ENCODE measurements at places on chromosomes 4 and X. TPM values are rescaled to one million over a fixed set of nuclear protein-coding genes. Genes with fewer than 3 reads are reported as not detected.

DNA sequence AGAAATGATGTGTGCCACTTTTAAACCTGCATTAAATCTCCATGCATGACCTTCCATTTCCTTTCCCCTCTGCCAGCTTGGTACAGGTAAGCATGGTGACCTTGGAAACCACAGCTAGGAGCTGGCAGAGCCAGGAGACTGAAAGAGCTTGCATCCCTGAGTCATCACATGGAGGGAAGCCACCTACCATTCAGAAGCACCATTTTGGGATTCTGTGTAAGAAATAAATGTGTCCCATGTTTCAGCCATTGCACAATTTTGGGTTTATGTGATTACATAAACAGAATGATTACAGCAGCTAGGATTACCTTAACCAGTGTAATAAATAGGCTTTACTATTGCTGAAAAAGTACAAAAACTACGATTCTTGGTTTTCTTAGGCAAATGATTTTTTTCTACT, 17.3 kb upstream of the CCDC149 start:
- DNase-seq, result no peak
- H3K27me3 ChIP-seq, result peaks cover 10% of the 10 kb centered on the region
- no peak overlapping the region for H3K27ac ChIP-seq
- no peaks in the 10 kb centered on the region for H3K4me1 ChIP-seq
- no peaks in the 10 kb centered on the region for H3K36me3 ChIP-seq

GRCh38 chr4:5921981-5922380, 29.1 kb upstream of the CRMP1 start:
- no peak overlapping the region for H3K27ac ChIP-seq
- no peak for DNase-seq
- H3K36me3 ChIP-seq, result no peaks in the 10 kb centered on the region
- no peaks in the 10 kb centered on the region for H3K4me1 ChIP-seq
- H3K27me3 ChIP-seq, result peaks cover 4% of the 10 kb centered on the region

GRCh38 chr4:98510757-98511517, 147.5 kb downstream of the TSPAN5 start:
- H3K27me3 ChIP-seq, result no peaks in the 10 kb centered on the region
- DNase-seq, result no peak
- peaks cover 35% of the 10 kb centered on the region for H3K4me1 ChIP-seq
- no peak overlapping the region for H3K4me3 ChIP-seq

DNA sequence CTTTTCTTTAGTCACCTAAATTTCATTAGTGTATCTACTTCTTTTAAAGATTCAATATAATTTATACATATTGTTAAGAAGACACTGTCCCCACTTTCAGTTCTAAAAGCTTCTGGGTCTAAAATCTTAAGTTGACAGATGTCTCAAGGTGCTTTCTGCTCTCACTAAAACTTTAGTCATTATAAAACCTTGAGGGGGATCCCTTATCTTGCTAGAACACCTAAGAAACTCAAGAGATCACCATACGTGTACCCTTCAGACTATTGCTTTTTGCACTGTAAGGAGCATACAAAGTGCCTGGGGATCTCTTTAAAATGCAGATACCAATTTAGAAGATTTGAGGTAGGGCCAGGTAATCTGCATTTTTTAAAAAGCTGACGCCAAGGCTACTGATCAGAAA, 30.1 kb downstream of the CYBB start:
- H3K4me1 ChIP-seq, result no peaks in the 10 kb centered on the region
- no peak overlapping the region for H3K27ac ChIP-seq
- H3K4me3 ChIP-seq, result no peak overlapping the region
- DNase-seq, result no peak

DNA sequence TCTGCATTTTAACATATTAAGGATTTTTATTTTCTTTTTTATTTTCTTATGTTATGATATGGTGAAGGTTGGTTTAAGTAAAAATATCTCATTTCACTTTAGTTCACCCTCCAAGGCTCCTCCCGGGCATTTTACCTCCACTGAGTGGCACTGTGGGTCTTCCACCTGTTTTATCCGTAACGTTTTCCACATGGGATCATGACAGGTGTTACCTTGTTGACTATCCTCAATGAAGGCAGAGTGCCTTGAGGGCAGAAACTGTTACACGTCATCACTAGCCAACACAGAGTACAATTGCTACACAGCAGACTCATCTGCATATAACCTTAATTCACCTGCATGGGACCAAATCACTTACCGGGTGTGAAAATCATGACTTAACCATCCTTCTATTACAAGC, 105.8 kb downstream of the GEMIN8 start:
- H3K27ac ChIP-seq, result no peak overlapping the region
- H3K4me3 ChIP-seq, result no peak overlapping the region
- DNase-seq, result peak; percentile 1
- no peaks in the 10 kb centered on the region for H3K27me3 ChIP-seq
- no peaks in the 10 kb centered on the region for H3K4me1 ChIP-seq

- no peak overlapping the region for H3K27ac ChIP-seq
- H3K36me3 ChIP-seq, result no peaks in the 10 kb centered on the region
- DNase-seq, result no peak
- no peak overlapping the region for H3K4me3 ChIP-seq
- no peaks in the 10 kb centered on the region for H3K4me1 ChIP-seq
Observed at GRCh38 chrX:51798701-51799100, 55.5 kb downstream of the GSPT2 start.

GRCh38 chr4:176334066-176334465, 14.3 kb downstream of the SPCS3 start:
- H3K4me1 ChIP-seq, result no peaks in the 10 kb centered on the region
- no peaks in the 10 kb centered on the region for H3K27me3 ChIP-seq
- no peak overlapping the region for H3K4me3 ChIP-seq

- H3K27ac ChIP-seq, result peak overlapping the region; percentile 99
- DNase-seq, result peak; percentile 97
- peaks cover 43% of the 10 kb centered on the region for H3K4me1 ChIP-seq
- H3K4me3 ChIP-seq, result peak overlapping the region; percentile 71
Observed at GRCh38 chr4:151540728-151541388, 131.9 kb downstream of the FHIP1A start.

GRCh38 chr4:145887241-145887991, 51.2 kb downstream of the ZNF827 start:
- H3K4me1 ChIP-seq, result peaks cover 2% of the 10 kb centered on the region
- H3K27ac ChIP-seq, result no peak overlapping the region
- H3K36me3 ChIP-seq, result peaks cover 8% of the 10 kb centered on the region
- H3K4me3 ChIP-seq, result no peak overlapping the region

- no peak overlapping the region for H3K27ac ChIP-seq
- H3K27me3 ChIP-seq, result no peaks in the 10 kb centered on the region
- H3K4me1 ChIP-seq, result no peaks in the 10 kb centered on the region
- no peaks in the 10 kb centered on the region for H3K36me3 ChIP-seq
Observed at GRCh38 chrX:31384471-31384870, 312.6 kb upstream of the FTHL17 start.

- DNase-seq, result no peak
- no peaks in the 10 kb centered on the region for H3K36me3 ChIP-seq
- peaks cover 4% of the 10 kb centered on the region for H3K4me1 ChIP-seq
- H3K27me3 ChIP-seq, result peaks cover 4% of the 10 kb centered on the region
Observed at GRCh38 chrX:69090022-69090421, 75.2 kb downstream of the PJA1 start.

DNA sequence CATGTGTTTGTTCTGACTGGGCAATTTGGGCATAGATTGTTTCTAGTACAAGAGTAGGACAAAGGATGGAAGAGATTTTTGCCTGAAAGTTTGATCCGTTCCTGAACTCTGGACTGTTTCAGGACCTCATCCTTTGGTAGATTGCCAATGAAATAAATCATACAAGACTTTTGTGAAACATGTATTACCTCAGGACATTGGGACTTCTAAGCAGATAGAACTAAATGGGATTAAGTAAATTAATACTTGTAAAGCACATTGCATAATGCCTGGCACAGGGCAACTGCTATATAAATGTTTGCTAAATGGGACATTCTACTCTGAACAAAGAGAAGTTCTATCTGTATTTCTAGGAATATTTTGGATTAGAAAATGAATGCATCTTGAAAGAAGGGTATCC, 164.8 kb upstream of the RPS6KA3 start:
- H3K36me3 ChIP-seq, result no peaks in the 10 kb centered on the region
- H3K27me3 ChIP-seq, result no peaks in the 10 kb centered on the region
- no peak overlapping the region for H3K4me3 ChIP-seq
- H3K27ac ChIP-seq, result no peak overlapping the region
- DNase-seq, result no peak

- no peak for DNase-seq
- H3K36me3 ChIP-seq, result no peaks in the 10 kb centered on the region
- peak overlapping the region; percentile 66 for H3K27ac ChIP-seq
- peak overlapping the region; percentile 89 for H3K4me3 ChIP-seq
- H3K4me1 ChIP-seq, result peaks cover 18% of the 10 kb centered on the region
Observed at GRCh38 chr4:169612871-169613859, 782 bp upstream of the NEK1 start.

DNA sequence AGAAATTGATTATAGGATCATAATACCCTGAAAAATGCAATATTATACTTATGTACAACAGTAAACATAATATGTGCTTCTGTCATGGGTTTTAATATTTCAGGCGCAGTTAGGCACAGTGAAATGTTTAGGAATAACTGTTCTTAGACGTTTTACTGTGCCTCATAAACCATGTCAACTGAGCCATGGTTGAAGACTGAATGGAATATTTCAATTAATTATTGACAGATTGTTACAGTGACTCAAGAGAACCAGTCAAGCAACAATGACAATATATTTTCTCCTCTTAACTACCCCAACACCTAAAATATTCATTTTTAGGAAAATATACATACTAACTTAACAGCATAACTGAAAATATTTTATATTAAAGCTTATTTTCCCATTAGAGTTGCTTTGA, 852.7 kb upstream of the FRG1 start:
- H3K4me3 ChIP-seq, result no peak overlapping the region
- H3K36me3 ChIP-seq, result no peaks in the 10 kb centered on the region
- no peak overlapping the region for H3K27ac ChIP-seq
- no peaks in the 10 kb centered on the region for H3K27me3 ChIP-seq

- H3K4me1 ChIP-seq, result no peaks in the 10 kb centered on the region
- no peak overlapping the region for H3K27ac ChIP-seq
- no peaks in the 10 kb centered on the region for H3K36me3 ChIP-seq
- no peak overlapping the region for H3K4me3 ChIP-seq
- no peaks in the 10 kb centered on the region for H3K27me3 ChIP-seq
Observed at GRCh38 chrX:11632732-11633131, 33.0 kb downstream of the ARHGAP6 start.

- H3K4me1 ChIP-seq, result no peaks in the 10 kb centered on the region
- H3K27ac ChIP-seq, result no peak overlapping the region
- DNase-seq, result no peak
- H3K27me3 ChIP-seq, result no peaks in the 10 kb centered on the region
- no peaks in the 10 kb centered on the region for H3K36me3 ChIP-seq
- H3K4me3 ChIP-seq, result no peak overlapping the region
Observed at GRCh38 chr4:72352711-72353110, 216.3 kb downstream of the ADAMTS3 start.

DNA sequence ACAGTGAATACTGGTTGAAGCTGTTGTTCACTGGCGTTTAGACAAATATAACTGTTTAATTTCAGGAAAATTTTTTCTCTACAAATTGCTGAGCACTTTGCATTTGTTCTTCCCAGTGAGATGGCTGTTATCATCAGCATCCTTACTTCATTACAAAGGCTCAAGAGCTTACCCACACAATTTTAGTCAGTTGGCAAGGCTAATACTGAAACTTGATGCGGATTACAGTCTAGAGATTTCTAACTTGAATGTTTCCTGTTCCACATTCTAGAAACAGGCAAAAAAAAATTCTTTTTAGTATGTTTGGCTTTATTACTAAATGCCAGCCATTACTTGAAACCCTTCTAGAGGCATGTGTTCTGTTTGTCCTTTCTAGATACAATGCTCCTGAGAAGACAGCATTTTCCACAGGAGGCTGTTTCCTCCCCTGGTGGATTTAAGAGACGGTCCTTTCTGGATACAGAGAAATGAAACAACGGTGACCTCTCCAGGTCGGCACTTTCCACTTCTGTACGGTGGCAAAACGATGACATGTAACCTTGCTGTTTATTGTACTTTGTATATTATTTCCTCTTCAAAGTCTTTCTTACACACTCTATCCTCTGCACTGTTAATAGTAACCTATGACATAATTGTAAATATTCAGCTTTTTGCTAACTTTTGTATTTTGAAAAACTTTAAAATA, 80.9 kb downstream of the RFC1 start:
- no peaks in the 10 kb centered on the region for H3K4me1 ChIP-seq
- no peak overlapping the region for H3K4me3 ChIP-seq
- peaks cover 13% of the 10 kb centered on the region for H3K36me3 ChIP-seq
- no peak overlapping the region for H3K27ac ChIP-seq
- H3K27me3 ChIP-seq, result no peaks in the 10 kb centered on the region

DNA sequence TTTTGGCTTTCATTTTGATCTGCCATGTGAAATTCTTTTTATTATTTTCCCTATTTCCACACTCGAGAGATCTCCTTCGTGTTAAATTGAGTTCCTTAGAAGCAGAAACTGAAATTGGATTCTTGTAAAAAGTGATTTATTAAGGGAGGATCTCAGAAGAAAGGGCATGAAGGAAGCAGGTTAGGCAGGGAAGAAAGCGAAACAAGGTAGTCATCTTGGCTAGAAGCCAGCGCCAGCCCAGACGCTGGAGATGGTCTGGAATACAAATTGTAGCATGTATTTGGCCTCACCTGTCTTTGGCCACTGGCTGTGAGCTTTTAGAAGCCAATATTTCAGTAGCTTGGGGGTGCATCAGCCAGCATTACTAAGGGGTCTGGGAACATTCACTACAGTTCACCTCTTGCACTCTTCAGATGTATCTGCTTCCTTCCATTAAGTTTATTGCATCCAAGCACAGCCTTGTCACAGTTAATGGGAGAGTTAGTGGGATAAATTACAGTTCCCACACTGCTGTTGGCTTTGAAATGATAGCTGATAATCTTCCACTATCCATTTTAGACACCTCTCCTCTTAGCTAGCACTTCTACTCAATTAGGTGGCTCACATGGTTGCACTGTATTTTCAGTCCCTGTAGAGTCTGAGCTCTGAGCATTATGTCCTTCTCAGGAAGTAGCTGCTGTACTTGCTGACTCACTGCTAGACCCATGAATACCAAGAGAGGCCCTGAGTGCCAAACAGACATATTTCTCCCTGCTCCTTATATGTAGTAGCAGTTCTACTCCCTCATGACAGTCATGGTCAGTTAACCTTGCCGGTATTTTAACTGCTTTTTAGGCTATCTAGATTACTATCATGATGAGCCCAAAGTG, 14.6 kb downstream of the GRXCR1 start:
- H3K4me3 ChIP-seq, result no peak overlapping the region
- no peaks in the 10 kb centered on the region for H3K27me3 ChIP-seq
- H3K27ac ChIP-seq, result no peak overlapping the region
- no peak for DNase-seq

GRCh38 chrX:11351375-11352295, 58.4 kb downstream of the AMELX start:
- no peak overlapping the region for H3K27ac ChIP-seq
- no peaks in the 10 kb centered on the region for H3K4me1 ChIP-seq

The CXorf49 gene
- polyA plus RNA-seq, result not detected

The HTN1 gene
- not detected for polyA plus RNA-seq

The OTC gene
- polyA plus RNA-seq, result not detected

The CPZ gene
- polyA plus RNA-seq, result not detected

The ETFDH gene
- polyA plus RNA-seq, result 25.5 TPM

The PWWP3B gene
- polyA plus RNA-seq, result 0.16 TPM

The STATH gene
- not detected for polyA plus RNA-seq

The H2AZ1 gene
- polyA plus RNA-seq, result 452 TPM

Data from keratinocyte (primary cell).